ENCODE measurements at places on chromosomes 7 and 10. TPM values are rescaled to one million over a fixed set of nuclear protein-coding genes. Genes with fewer than 3 reads are reported as not detected.

Gene ZSCAN21
- total RNA-seq = 10.9 TPM

Gene ATAD1
- 43.9 TPM for total RNA-seq

Gene GIMAP4
- total RNA-seq = not detected

Gene PHKG1
- total RNA-seq = 1.8 TPM

Gene PITX3
- not detected for total RNA-seq

Gene GCK
- not detected for total RNA-seq

Gene LAMB4
- 0.36 TPM for total RNA-seq

Gene TLX1
- total RNA-seq = not detected

Gene LRRN3
- 2.4 TPM for total RNA-seq

Gene PPP1R17
- total RNA-seq = not detected

Gene SAP25
- not detected for total RNA-seq

- H3K4me1 ChIP-seq = peaks cover 3% of the 10 kb centered on the region
- H3K27ac ChIP-seq = no peak overlapping the region
- no peak overlapping the region for H3K4me3 ChIP-seq
- DNase-seq = no peak
Observed at GRCh38 chr7:37832194-37832593, 16.2 kb upstream of the NME8 start.

DNA sequence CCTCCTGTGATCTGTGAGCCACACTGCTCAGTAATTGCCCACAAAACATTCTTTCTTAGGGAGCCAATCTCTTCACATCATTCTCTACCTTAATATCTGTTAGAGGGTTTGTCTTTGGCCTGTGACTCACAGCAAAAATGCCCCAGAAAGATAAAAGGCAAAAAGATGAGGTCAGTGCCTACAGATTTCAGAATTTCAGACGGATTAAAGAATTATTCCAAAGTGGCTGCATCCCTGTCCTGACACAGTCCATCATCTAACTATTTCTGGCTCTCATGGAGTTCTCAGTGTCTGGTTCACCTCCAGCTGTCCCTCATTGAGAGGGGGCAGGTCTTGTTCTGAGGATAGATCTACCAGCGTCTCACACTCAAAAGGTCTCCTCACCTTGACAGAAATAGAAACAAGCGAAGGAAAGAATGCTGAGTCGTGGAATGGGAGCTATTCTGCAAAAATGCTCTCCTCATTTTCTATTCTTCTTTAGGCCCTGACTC lies 138.5 kb upstream of the AOAH start:
- H3K27me3 ChIP-seq = no peaks in the 10 kb centered on the region
- H3K27ac ChIP-seq = no peak overlapping the region
- no peaks in the 10 kb centered on the region for H3K4me1 ChIP-seq
- no peak for DNase-seq
- H3K36me3 ChIP-seq = no peaks in the 10 kb centered on the region

DNA sequence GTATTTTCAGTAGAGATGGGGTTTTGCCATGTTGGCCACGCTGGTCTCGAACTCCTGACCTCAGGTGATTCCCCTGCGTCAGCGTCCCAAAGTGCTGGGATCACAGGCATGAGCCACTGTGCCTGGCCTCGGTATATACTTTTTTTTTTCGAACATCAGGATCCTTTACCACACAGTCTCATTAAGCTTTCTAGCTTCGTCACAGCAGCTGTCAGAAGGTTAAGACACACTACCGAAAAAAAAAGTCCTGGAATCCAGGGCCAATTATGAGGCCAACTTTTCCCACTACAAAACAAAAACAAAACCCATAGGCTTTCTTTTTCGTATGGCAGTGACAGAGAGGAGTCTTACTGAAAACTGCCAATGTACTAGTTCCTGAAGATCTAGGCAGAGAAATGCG lies 30.7 kb downstream of the ZC3HC1 start:
- H3K4me3 ChIP-seq = no peak overlapping the region
- DNase-seq = no peak
- H3K27me3 ChIP-seq = no peaks in the 10 kb centered on the region
- peaks cover 68% of the 10 kb centered on the region for H3K36me3 ChIP-seq
- H3K4me1 ChIP-seq = no peaks in the 10 kb centered on the region

DNA sequence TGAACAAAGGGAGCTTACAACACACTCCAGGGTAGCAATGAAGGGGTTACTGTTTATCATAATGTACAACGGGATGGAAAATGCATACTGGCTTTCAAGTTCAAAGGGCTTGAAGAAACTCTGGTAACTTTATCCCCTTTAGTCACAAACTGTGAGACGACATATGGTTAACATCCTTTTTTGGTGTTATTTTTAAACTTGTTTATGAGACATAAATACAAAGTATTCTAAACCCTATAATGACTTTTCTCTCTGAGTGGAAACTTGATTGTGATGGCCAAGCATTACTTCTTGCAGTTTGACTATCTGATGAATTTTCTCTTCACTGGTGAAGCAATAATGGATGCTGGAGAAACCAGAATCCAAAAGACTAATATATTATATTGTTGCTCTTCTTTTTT lies 62.0 kb upstream of the SEMA3A start:
- DNase-seq = no peak
- H3K27ac ChIP-seq = no peak overlapping the region
- H3K36me3 ChIP-seq = no peaks in the 10 kb centered on the region
- H3K4me1 ChIP-seq = peaks cover 6% of the 10 kb centered on the region
- H3K4me3 ChIP-seq = no peak overlapping the region

- H3K27ac ChIP-seq = no peak overlapping the region
- DNase-seq = no peak
- H3K4me1 ChIP-seq = peaks cover 5% of the 10 kb centered on the region
- H3K4me3 ChIP-seq = no peak overlapping the region
- peaks cover 56% of the 10 kb centered on the region for H3K36me3 ChIP-seq
Observed at GRCh38 chr10:14926061-14926470, 27.8 kb downstream of the DCLRE1C start.

GRCh38 chr7:151727579-151728285 lies 149.2 kb downstream of the PRKAG2 start:
- peaks cover 11% of the 10 kb centered on the region for H3K4me1 ChIP-seq
- H3K4me3 ChIP-seq = peak overlapping the region; percentile 29

DNA sequence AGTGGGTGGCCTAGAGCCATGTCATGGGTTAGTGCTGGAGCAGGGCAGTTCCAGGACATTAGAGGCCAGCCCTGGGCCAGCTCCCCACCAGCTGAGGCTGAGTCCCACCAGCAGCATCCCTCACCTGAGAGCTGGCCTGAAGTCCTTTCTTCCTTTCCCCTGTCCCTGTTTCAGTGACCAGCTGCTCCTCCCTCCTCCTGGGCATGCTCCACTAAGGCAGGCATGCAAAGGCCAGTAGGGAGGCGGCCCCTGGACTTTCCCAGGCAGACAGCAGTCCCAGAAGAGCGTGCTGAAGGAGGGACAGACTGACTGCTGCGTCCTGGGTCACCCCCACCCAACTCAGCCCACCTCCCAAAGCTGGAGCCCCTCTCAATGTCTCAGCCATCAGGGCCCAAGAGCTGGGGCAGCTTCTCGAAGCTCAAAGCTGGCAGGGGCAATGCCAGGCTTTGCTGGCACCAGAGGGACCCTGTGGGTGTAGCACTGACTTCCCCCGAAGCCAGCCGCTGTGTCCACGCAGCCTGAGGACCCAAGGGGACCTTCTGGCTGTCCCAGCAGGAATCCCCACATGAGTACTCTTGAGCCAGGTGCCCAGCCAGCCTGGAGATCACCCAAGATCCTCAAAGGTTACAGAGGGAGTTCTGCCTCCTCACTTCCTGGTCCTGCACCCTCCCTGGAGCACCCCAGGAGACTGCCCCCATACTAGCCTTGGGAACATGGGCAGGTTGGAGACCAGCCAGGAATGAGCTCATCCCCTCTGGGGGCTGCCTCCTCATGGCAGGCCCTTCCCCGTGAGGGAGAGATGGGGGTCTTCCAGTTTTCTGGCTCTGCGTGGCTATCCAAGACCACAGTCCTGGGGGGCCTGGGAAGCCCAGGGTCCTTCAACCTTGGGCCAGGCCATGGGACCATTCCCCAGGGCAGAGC lies 35.2 kb upstream of the RET start:
- H3K27ac ChIP-seq = no peak overlapping the region
- peak; percentile 73 for DNase-seq
- no peaks in the 10 kb centered on the region for H3K36me3 ChIP-seq

GRCh38 chr10:63054889-63055611 lies 78.1 kb upstream of the NRBF2 start:
- H3K4me3 ChIP-seq = no peak overlapping the region
- H3K27me3 ChIP-seq = peaks cover 6% of the 10 kb centered on the region
- H3K27ac ChIP-seq = no peak overlapping the region
- no peak for DNase-seq

- H3K27ac ChIP-seq = peak overlapping the region; percentile 87
- peaks cover 24% of the 10 kb centered on the region for H3K4me1 ChIP-seq
- peaks cover 48% of the 10 kb centered on the region for H3K36me3 ChIP-seq
- DNase-seq = no peak
Observed at GRCh38 chr7:55191926-55192692, 173.0 kb upstream of the LANCL2 start.

- H3K4me1 ChIP-seq = no peaks in the 10 kb centered on the region
- H3K4me3 ChIP-seq = no peak overlapping the region
- H3K36me3 ChIP-seq = no peaks in the 10 kb centered on the region
- H3K27me3 ChIP-seq = no peaks in the 10 kb centered on the region
- H3K27ac ChIP-seq = no peak overlapping the region
Observed at GRCh38 chr10:106775127-106775526, 389.4 kb downstream of the SORCS1 start.

- peak overlapping the region; percentile 82 for H3K27ac ChIP-seq
- H3K4me1 ChIP-seq = peaks cover 34% of the 10 kb centered on the region
- no peak overlapping the region for H3K4me3 ChIP-seq
- H3K36me3 ChIP-seq = no peaks in the 10 kb centered on the region
- no peaks in the 10 kb centered on the region for H3K27me3 ChIP-seq
Observed at GRCh38 chr10:24706479-24707118, 17.1 kb downstream of the ARHGAP21 start.
